Suppressor macrophage treated with lipopolysaccharide for 4 hours (primary cell): ENCODE measurements at places on chromosomes 5 and 9.

DNA sequence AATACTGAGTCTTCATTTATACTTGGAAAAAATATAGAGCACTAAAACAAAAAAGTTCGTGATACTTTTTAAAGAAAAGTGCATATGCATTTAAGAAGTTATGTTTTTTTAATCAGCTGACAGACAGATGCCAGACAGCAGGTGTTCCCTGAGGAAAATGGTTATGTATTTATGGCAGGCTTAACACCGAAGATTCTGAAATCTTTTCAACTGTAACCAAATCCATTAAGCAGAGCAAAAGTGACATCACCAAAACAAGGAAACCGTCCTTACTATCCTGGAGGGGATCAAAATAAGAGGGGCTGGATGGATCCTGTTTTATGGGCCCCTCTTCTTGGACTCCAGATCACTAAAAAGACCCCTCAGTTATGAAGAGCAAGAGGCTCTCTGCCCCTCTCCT, 404.9 kb upstream of the ADAMTS16 start:
- no peak for DNase-seq

- no peak for DNase-seq
These were observed 28.8 kb downstream of the C5 start for GRCh38 chr9:121021301-121021700.

DNA sequence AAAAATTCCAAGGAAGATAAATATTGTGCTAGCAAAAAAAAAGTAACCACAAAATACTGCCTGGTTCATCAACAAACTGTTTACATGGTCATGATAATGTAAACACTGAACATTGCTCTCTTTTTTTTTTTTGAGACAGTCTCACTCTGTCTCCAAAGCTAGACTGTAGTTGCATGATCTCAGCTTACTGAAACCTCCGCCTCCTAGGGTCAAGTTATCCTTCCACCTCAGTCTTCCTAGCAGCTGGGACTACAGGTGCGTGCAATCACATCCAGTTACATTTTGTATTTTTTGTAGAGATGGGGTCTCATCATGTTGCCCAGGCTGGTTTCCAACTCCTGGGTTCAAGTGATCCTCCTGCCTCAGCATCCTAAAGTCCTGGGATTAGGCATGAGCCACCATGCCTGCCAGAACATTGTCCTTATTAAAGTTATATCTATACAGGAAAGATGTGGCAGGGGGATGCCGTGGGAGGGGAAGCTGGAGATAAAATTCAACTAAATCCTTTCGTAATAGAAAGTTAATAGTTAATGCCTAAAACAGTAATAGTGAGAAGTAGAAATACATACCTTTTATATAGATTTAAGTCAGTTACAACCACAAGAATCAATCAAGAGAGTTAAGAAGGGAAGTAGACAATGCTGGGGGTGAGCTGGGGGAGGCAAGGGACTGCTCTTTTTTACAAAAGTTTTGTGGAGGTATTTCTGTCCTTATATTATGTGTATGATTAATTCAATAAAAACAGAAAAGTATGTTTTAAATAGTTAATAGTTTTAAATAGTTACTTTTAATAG, 52.3 kb downstream of the RGMB start:
- DNase-seq = no peak

DNA sequence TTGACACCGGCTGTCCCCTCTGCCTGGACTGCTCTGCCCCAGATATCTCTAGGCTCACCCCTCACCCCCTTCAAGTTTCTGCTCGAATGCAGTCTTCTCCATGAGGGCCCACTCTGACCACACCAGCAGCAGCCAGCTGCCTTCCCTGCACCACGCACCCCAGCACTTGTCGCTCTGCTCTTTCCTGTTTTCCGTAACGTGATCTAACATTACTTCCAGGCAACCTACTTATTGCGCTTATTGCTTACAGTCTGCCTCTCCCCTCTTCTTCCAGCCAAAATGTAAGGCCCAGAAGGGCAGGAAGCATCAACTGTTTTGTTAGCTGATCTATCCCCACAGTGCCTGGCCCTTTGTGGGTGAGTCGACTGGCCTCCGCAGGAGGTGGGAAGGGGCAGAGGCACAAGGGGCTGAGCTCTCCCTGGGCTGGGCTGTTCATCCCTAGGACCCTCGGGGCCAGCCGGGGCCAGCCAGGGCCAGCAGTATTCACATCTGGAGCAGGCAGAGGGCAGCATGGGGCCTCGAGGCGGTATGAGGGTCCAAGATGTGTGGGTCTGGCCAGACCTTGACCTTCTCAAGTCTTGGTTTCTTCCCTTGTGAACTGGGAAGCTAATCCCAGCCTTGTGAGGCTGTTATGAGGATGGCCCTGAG, 11.6 kb upstream of the DBN1 start:
- no peak for DNase-seq

DNA sequence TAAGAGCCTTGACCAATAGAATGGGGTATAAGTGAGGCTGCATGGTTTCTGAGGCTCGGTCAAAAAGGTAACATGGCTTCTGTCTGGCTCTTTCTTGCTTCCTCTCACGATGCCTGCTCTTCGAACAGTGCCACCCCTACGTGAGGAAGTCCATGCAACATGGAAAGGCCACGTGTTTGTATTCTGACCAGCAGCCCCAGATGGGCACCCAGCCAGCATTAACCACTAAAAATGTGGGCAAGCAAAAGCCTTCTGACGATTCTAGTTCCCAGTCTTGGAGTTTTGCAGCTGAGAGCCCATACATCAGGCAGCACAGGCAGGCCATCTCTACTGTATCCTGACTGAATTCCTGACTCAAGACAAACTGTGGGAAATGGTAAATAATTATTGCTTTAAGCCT, 24.2 kb upstream of the NREP start:
- peak; percentile 65 for DNase-seq

DNA sequence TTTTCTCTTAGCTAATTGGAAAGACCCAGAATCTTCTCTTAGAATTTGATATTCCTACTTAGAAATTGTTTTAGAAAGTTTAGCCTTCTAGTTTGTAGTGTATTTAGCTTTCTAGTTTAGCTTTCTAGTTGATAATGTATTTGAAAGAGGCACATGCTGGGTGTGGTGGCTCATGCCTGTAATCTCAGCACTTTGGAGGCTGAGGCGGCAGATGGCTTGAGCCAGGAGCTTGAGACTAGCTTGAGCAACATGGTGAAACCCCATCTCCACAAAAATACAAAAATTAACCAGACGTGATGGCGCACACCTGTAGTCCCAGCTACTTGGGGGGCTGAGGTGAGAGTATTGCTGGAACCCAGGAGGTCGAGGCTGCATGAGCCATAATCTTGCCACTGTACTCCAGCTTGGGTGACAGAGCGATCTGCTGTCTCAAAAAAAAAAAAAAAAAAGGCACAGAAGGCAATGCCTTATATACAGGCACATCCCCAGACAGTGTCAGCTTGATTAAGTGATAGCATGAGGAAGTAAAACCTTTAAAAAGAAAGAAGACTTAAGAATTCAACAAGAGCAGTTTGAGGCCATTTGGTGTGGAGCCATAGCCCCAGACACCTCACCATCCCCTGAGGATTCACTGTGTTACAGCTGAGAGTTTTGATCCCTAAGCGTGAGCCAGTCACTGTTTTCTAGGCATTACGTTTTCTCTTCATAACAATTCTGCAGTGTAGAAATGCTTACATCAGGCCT, 34.6 kb downstream of the ZSWIM6 start:
- DNase-seq = no peak

GRCh38 chr5:173729079-173729765, 112.8 kb upstream of the BOD1 start:
- no peak for DNase-seq

- no peak for DNase-seq
These were observed 48.2 kb upstream of the DPYSL3 start for GRCh38 chr5:147557876-147558745.

- DNase-seq = peak; percentile 43
These were observed 599 bp downstream of the MLLT3 start for GRCh38 chr9:20621471-20622329.

DNA sequence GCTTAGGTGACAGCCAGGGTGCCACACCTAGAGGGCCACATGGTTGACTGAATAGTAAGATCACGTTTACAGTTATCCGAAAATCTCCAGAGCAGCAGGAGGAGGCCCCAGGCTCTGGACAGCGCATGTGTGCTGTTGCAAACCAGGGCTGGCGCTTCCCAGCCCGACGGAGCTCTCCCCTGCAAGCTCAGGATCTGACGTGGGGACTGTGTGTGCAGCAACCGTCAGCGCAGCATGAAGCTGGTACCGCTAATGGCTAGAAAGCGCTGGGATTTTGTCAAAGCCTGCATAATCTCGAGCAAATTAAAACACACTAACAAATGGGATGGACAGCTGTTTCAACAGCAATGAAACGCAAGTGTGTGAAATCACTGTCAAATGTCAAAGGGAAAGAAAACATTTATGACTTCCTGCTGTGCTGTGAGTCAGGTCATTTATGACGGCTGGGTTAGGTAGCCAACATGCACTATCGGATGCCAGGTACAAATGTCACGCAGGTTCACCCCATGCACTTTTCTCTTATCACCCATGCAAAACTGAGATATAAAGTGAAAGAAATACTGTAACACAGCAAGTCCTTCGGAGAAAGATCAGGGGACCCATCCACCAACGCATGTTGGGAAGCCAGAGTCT, 7.5 kb downstream of the SURF4 start:
- DNase-seq = no peak

- DNase-seq = no peak
These were observed 85.5 kb downstream of the ELAVL2 start for GRCh38 chr9:23740531-23740930.
